Activated CD4-positive, alpha-beta T cell treated with anti-CD3 and anti-CD28 coated beads, Interleukin-2, amount 10 ng/mL, durations not matched to agents 7 days and 5 days (primary cell): ENCODE measurements at places on chromosomes 2 and 18. TPM values are rescaled to one million over a fixed set of nuclear protein-coding genes. Genes with fewer than 3 reads are reported as not detected.

The NT5C1B gene
- total RNA-seq = not detected

The DSG2 gene
- 1.3 TPM for total RNA-seq

The APLF gene
- 2.7 TPM for total RNA-seq

The TIA1 gene
- total RNA-seq = 133 TPM

DNA sequence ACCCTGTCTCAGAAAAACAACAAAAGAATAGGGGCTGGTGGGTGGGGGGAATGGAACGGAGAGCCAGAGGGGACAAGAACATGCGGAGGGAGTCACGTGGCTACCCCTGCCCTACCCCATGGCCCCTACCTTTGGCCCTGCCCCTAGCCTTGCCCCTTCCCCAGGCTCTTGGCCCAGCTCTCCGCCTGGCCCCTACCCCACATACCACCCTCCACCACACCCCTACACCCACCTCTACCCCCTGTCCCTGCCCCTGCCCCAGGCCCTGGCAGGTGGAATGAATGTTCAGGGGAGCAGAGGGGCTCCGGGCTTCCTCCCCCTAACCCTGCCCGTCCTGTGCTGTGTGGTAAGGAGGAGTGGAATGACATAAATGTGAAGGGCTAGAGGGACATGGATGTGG lies 15.1 kb downstream of the BIN1 start:
- DNase-seq = no peak

GRCh38 chr2:230929381-230930148 lies 4.5 kb upstream of the GPR55 start:
- no peak for DNase-seq

- DNase-seq = no peak
These were observed 146.3 kb upstream of the CTAGE1 start for GRCh38 chr18:22564036-22564435.

DNA sequence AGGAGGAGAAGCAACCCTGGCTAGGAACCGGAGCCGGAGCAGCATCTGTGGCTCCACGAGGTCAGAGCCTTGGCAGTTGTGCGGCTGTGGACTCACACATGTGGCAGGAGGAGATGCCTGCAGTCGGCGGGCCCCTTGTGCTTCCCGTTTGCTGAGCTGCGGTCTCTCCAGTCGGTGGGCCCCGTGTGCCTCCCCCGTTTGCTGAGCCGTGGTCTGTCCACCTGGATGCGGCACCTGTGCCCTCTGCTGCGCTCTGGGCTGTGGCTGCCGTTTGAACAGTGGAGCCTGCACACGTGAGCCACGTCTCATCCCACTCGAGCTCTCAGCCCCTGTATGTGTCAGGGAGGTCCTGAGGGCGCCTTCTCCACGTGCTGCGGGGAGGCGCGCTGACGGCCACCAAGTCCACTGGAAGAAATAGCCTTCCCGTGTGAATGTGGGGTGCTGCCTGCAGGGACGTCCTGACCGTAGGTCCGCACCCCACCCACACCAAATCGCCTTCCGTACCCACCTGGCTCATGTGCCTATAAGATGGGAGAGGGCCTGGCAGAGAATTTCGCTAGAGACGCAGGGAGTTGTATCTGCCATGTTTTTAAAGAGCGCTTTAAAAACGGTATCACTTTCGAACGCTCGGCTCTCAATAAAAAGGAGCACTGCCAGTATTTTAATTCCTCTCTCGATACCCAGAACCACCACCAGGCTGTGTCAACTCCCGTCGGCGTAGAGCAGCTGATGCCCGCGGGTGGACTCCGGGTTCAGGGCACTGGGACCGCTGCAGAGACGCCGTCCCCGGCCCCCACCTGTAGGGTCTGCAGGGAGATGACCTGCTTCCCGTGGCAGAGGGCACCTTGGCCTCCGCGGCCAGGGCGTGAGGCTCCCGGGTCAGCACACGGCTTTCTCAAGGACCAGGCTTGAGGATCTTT lies 117.0 kb downstream of the NFATC1 start:
- peak; percentile 2 for DNase-seq

DNA sequence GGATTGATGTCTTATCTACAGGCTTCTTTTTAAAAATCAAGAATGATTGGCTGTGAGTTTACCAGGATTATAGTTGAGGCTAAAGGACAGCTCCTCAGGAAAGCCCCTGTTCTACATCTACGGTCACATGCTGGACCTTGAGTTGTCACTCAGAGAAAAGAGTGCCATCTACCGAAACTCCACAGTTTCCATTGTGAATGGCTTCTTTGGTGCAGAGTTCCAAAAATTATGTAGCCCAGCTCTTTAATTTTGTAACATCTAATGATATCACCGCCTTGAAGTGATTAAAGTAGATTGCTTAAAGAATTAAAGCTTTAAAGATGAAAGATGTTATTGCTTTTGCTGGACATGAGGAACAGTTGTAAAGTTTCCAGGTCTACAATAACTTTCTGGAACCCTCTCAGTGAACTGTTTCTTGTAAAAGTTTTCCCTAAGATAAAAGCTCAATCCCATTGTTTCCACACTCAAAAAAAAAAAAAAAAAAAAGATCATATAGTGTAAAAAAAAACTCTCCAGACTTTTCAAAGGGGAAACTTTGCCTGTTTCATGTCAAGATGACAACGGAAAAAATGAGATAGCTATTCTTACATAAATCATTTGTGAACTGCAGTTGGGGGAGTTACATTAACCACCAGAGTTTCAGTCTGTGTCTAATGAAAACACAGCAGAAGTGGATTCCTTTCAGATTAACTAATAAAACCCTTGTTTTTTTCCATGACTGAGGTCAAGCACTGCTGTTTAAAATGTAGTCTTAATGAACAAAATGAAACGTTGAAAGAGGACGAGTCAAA lies 4.3 kb downstream of the COL3A1 start:
- DNase-seq = no peak

- DNase-seq = no peak
These were observed 91.8 kb downstream of the MTCL1 start for GRCh38 chr18:8797206-8797605.

DNA sequence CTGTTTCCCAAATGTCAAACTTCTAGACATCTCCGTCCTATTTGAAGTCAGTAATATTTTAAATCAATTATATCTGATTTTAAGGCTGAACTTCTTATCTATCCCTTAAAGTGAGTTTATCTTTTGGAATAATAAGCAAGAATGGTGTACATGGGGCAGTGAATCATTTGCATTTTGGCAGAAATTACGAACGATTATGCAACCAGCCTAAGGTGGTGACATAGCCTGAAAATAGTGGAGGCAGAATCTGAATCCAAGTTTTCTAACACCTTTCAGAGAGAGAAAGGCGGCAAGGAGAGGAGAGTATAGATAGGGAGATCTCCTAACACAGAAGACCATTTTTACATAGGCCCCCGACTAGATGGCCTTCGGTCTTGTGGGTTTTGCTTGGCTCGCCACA lies 10.7 kb downstream of the ZBTB14 start:
- DNase-seq = no peak

DNA sequence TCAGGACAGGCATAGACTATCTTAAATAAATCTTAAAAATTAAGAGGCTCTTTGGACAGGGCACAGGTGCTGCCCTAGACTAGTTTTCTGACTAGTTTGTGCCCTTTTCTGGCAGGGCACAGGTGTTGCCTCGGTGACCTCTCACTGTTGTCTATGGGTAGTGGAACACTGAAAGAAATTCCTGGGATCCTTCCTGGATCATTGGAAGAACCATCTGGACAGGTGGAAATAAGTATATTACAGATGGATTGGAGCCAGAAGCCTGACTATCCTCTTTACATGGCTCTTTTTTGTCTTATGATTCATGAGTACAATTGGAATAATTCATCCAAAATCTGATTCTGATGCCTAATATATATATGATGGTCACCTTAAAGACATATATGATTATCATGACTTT lies 286.6 kb downstream of the RIT2 start:
- DNase-seq = no peak

DNA sequence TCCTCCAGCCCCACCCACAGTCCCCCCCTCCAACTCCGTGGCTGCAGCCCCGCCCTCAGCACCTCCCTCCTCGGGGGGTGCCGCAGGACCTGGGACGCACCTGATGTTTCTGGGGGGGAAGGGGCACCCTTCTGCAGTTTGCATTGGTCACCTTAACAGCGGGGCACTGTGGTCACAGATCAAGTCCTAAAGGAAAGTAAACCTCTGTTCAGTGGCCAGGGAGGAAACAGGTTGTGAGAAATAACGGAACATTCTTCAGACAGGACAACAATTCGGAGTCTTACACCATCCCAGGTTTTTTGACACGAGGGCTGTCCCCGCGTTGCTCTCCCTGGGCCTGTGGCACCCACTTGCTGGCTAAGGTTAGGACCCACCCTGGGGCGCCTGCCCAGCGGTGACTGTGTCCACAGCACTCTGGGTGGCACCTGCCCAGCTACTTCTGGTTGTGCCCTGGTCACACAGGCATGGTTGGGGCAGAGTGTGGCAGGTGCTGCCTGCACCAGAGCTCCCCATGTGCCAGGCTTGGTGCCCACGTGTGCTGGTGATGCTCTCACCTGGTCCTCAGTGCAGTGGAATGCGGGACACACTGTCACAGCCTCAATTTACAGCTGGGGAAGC lies 93.5 kb upstream of the OTOS start:
- no peak for DNase-seq
